Stimulated activated naive CD4-positive, alpha-beta T cell (primary cell): ENCODE measurements at places on chromosomes 5 and 9.

DNA sequence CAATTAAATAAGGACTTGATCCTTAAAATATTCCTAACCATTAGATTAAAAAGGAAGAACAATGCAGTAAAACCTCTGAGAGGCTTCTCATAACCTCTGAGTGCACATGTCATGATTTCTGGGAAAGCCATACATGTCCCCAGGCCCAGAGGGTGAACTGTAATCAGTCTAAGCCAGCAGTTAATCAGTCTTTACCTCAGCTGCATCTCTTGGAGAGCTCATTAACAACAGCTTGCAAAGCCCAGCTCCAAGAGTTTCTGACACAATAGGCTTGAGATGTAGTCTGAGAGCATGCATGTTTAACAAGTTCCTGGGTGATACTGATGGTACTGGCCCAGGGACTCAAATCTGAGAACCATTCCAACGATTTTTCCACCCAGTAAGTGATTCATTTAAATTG is 392.1 kb downstream of the DNAH5 start:
- DNase-seq: no peak

GRCh38 chr5:93280518-93280917 is 300.5 kb downstream of the NR2F1-AS1 start:
- no peak for DNase-seq

DNA sequence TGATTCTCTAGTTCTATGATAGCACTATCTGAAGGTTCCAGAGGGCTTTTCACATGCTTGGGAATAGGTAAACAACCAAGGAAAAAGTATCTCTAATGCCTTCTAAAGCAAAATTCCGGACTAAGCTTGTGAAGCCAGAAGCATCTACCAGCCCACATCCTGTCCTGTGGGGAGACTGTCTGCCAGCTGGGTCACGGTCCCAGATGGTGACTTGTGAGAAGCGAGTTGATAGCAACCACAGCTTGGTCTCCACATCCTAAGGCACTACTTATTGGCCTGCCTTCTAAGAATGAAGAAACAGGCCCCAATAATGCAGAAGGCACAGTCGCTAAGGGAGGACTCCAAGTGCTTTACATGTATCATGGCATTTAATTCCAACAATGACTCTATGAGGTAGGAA is 184.1 kb upstream of the ADRA1B start:
- no peak for DNase-seq

DNA sequence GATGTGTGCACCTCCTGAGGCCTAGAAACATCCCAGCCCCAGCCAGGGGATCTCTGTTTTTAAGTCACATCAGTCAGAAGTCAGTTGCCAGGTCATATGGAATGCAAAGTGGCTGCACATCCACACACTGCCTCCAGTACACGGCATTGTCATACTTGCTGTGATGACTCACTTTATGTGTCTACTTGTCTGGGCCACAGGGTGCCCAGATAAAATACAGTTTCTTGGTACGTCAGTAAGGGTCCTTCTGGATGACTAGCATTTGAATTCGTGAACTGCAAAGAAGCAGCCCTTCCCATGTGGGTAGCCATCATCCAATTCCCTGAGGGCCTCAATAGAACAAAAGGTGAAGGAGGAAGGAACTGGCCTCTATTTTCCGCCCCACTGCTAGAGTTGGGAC is 27.7 kb downstream of the AUH start:
- DNase-seq: no peak

- DNase-seq: no peak
Observed at GRCh38 chr5:60263346-60263745, 369.8 kb upstream of the PDE4D start.

DNA sequence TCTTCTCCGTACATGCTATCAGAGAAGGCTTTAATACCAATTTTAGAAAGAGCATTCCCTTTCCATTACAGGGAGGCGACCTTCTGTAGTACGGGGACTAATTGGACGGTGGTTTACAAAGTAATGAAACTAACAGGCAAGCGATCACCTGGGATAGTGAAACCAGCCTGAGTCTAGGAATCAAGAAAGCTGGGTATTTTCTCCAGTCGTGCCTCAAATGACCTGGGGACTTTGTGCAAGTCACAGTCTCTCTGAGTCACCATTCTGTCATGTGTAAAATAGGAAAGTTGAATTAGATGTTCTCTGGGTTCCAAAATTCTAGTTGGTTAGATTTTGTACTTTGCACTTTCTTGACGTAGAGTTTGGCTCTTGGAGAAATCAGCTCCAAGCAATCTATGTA is 22.7 kb upstream of the SSBP2 start:
- DNase-seq: no peak
